ENCODE measurements at places on chromosomes 16 and 17.

- DNase-seq, result no peak
Measured at GRCh38 chr16:49415083-49415482, 41.5 kb downstream of the C16orf78 start.

DNA sequence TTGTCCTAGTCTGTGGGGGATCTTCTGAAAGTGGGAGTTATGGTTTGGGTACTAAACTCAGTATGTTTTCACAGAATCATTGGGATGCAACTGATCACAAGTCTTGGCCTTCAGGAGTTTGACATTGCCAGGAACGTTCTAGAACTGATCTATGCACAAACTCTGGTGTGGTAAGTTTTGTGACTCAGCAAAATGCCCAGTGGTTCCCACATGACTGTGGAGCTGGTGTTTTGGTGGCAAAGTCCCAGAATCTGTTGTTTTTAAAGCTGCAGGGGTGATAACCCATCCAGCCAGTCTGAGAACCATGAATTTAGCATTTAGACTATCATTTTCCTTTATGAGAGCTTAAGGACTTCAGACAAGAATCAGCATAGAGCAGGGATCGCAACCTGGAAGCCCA lies 40.6 kb downstream of the GDE1 start:
- DNase-seq, result no peak

DNA sequence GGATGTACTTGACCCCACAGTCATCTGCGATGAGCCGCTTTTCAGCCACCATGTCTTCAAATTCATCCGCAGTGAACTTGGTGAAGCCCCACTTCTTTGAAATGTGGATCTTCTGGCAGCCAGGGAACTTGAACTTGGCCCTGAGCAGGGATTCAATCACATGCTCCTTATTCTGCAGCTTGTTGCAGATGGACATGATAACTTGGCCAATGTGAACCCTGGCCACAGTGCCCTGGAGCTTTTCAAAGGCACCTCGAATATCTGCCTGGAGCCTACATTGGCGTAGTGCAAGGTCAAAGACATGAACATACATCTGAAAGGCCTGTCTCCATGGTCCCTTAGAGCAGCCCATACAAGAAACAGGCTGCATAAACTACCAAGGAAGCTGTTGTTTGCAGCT lies 1.8 kb upstream of the TENT4B start:
- DNase-seq, result no peak

DNA sequence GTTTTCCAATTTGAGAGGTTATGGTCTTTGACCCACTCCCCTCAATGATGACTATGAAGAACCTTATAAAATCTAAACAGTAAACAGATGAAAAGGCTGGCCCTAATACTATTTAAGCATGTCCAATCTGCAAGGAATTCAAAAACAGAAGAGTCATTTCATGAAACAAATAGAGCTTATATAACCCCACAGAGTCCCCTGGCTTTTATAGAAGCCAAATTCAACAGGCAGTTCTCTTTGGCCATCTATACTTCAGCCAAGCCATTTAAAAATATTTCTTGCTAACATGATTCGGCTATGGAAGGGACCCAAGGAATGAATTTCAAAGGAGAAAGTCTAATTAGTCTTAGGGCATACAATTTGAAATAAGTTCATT lies 43.4 kb downstream of the SPOP start:
- DNase-seq, result no peak

GRCh38 chr17:56929362-56929969 lies 15.6 kb upstream of the TRIM25 start:
- no peak for DNase-seq

GRCh38 chr17:14693382-14693781 lies 392.5 kb downstream of the HS3ST3B1 start:
- DNase-seq, result no peak

Measured in stimulated activated CD4-positive, alpha-beta T cell treated with anti-CD3 and anti-CD28 coated beads, Interleukin-4, amount 100 ng/mL, for 4 hours (primary cell).